ENCODE measurements at places on chromosomes 2 and 18. TPM values are rescaled to one million over a fixed set of nuclear protein-coding genes. Genes with fewer than 3 reads are reported as not detected.

DNA sequence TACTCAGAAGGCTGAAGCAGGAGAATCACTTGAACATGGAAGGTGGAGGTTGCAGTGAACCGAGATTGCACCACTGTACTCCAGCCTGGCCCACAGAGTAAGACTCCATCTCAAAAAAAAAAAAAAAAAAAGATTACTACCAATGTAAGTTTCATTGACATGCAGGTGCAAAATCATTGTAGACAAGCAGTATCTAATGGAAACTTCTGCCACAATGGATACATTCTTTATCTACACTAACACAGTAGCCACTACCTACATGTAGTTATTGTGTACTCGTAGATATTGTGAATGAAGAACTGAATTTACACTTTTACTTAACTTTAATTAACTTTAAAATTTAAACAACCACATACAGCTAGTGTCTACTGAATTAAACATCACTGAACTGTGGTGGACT lies 10.6 kb downstream of the PPP3R1 start:
- H3K27ac ChIP-seq: no peak overlapping the region
- no peaks in the 10 kb centered on the region for H3K27me3 ChIP-seq

- H3K27me3 ChIP-seq: no peaks in the 10 kb centered on the region
- no peaks in the 10 kb centered on the region for H3K4me1 ChIP-seq
- DNase-seq: no peak
Observed at GRCh38 chr2:145374165-145374564, 854.2 kb upstream of the ZEB2 start.

GRCh38 chr2:226187156-226187555 lies 612.5 kb downstream of the IRS1 start:
- peaks cover 6% of the 10 kb centered on the region for H3K27me3 ChIP-seq
- no peaks in the 10 kb centered on the region for H3K36me3 ChIP-seq
- H3K27ac ChIP-seq: no peak overlapping the region
- no peak overlapping the region for H3K4me3 ChIP-seq
- no peaks in the 10 kb centered on the region for H3K4me1 ChIP-seq
- no peak for DNase-seq

- H3K4me1 ChIP-seq: peaks cover 4% of the 10 kb centered on the region
- H3K36me3 ChIP-seq: no peaks in the 10 kb centered on the region
- no peak overlapping the region for H3K27ac ChIP-seq
Observed at GRCh38 chr2:9355270-9355669, 68.1 kb downstream of the ITGB1BP1 start.

GRCh38 chr18:75133721-75134610 lies 75.0 kb downstream of the PTGR3 start:
- H3K4me3 ChIP-seq: no peak overlapping the region
- H3K4me1 ChIP-seq: no peaks in the 10 kb centered on the region
- no peaks in the 10 kb centered on the region for H3K36me3 ChIP-seq

GRCh38 chr2:197296835-197297234 lies 13.7 kb downstream of the ANKRD44 start:
- H3K36me3 ChIP-seq: peaks cover 50% of the 10 kb centered on the region
- peak overlapping the region; percentile 100 for H3K27ac ChIP-seq
- peak overlapping the region; percentile 53 for H3K4me3 ChIP-seq
- DNase-seq: no peak

DNA sequence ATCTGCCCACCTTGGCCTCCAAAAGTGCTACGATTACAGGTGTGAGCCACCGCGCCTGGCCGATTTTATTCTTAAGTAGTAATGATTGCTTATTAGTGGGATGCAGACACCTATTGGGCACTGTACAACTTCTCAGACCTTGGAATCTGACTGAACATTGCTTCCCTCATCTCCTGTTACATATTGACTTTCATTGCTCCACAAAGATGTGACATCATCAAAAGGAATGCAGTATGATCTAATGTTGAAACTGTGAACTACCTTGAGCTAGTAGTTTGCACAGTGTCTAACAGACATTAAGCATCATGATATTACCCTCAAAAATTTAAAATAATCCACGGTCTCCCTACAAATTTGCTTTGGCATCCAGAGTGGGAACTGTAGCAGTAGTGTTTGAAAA lies 109.8 kb upstream of the SIX2 start:
- H3K27ac ChIP-seq: no peak overlapping the region
- no peak overlapping the region for H3K4me3 ChIP-seq
- DNase-seq: no peak
- no peaks in the 10 kb centered on the region for H3K36me3 ChIP-seq
- H3K4me1 ChIP-seq: no peaks in the 10 kb centered on the region

GRCh38 chr2:48346124-48346536 lies 183.8 kb upstream of the STON1 start:
- no peak overlapping the region for H3K4me3 ChIP-seq
- peaks cover 36% of the 10 kb centered on the region for H3K36me3 ChIP-seq
- no peak for DNase-seq
- no peaks in the 10 kb centered on the region for H3K27me3 ChIP-seq
- no peak overlapping the region for H3K27ac ChIP-seq
- H3K4me1 ChIP-seq: peaks cover 41% of the 10 kb centered on the region

GRCh38 chr18:78727057-78727739 lies 252.4 kb upstream of the SALL3 start:
- no peak overlapping the region for H3K27ac ChIP-seq
- DNase-seq: no peak
- no peaks in the 10 kb centered on the region for H3K36me3 ChIP-seq
- no peak overlapping the region for H3K4me3 ChIP-seq

GRCh38 chr2:98601532-98602132 lies 6.7 kb downstream of the COA5 start:
- DNase-seq: no peak
- no peak overlapping the region for H3K27ac ChIP-seq
- H3K36me3 ChIP-seq: peaks cover 20% of the 10 kb centered on the region
- peaks cover 29% of the 10 kb centered on the region for H3K4me1 ChIP-seq

DNA sequence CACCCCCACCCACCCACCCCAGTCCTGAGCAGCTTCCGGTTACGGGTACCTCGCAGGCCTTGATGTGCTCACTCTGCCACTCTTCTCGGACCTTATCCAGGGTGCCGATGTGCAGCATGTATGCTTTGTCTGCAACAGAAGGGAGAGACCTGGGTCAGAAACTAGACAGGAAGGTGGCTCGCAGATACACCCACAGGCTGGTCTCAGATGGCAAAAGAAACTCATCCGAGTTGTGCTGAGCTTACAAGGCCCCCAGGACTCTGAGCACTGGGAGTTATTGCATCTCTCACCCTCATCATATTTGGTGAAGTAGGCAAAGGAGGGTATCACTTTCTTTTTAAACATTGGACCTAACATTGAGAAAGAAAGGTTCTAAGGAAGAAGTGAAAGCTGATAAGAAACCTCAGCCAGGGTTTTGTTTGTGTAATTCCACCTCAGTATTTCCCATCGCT lies 30.6 kb upstream of the EPG5 start:
- no peaks in the 10 kb centered on the region for H3K27me3 ChIP-seq
- H3K27ac ChIP-seq: peak overlapping the region; percentile 72
- peak; percentile 57 for DNase-seq

GRCh38 chr2:72137498-72138010 lies 10.1 kb downstream of the CYP26B1 start:
- no peak overlapping the region for H3K4me3 ChIP-seq
- no peak overlapping the region for H3K27ac ChIP-seq
- DNase-seq: peak; percentile 71

GRCh38 chr2:46816151-46816845 lies 99.3 kb downstream of the MCFD2 start:
- no peak overlapping the region for H3K4me3 ChIP-seq
- H3K27me3 ChIP-seq: peaks cover 4% of the 10 kb centered on the region
- H3K4me1 ChIP-seq: no peaks in the 10 kb centered on the region
- H3K36me3 ChIP-seq: no peaks in the 10 kb centered on the region

- H3K27me3 ChIP-seq: no peaks in the 10 kb centered on the region
- H3K27ac ChIP-seq: no peak overlapping the region
- no peaks in the 10 kb centered on the region for H3K4me1 ChIP-seq
- H3K4me3 ChIP-seq: no peak overlapping the region
Observed at GRCh38 chr2:214471990-214472389, 61.1 kb downstream of the VWC2L start.

DNA sequence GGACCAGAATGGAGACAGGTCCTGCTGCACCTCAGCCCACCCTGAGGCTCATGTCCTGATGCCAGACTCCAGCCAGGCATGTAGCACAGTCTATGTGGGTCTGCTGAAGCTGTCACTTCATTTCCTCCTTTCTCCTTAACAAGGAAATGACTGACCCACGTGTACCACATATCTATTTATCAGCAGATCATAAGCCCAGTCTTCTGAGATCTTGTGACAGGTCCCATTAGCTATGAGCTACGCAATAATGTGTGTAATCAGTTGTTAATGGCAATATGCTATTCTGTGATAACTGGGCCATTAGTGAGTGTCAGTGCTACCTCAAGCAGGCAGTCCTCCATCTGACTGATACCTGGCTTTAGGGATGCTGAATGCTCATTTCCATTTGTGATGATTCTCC lies 615.3 kb downstream of the BCL11A start:
- DNase-seq: no peak
- H3K27ac ChIP-seq: no peak overlapping the region
- no peaks in the 10 kb centered on the region for H3K36me3 ChIP-seq
- no peaks in the 10 kb centered on the region for H3K27me3 ChIP-seq

- peaks cover 49% of the 10 kb centered on the region for H3K36me3 ChIP-seq
- no peak for DNase-seq
- no peak overlapping the region for H3K27ac ChIP-seq
- no peaks in the 10 kb centered on the region for H3K4me1 ChIP-seq
- H3K4me3 ChIP-seq: no peak overlapping the region
Observed at GRCh38 chr2:117958186-117958585, 55.7 kb downstream of the CCDC93 start.

DNA sequence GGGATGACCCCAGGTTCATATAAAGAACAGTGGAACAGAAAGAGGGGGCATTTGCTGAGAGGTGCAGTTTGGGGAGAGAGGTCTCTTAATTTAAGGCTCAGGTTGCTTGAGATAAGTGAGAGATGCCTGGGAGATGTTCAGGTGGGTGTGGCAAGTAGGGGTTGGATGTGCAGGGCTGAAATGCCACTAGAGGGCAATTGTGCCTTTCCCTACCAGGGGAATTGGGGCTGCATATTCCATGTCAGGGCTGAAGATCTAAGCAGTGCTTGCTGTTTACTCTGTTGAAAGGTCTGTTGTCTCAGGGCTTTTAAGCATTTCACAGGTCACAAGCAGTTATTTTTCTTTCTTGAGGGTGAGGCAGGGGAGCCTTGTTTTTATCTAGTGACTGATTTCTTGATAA lies 7.8 kb downstream of the CCDC85A start:
- no peak overlapping the region for H3K27ac ChIP-seq
- no peak overlapping the region for H3K4me3 ChIP-seq
- no peaks in the 10 kb centered on the region for H3K36me3 ChIP-seq
- no peak for DNase-seq

DNA sequence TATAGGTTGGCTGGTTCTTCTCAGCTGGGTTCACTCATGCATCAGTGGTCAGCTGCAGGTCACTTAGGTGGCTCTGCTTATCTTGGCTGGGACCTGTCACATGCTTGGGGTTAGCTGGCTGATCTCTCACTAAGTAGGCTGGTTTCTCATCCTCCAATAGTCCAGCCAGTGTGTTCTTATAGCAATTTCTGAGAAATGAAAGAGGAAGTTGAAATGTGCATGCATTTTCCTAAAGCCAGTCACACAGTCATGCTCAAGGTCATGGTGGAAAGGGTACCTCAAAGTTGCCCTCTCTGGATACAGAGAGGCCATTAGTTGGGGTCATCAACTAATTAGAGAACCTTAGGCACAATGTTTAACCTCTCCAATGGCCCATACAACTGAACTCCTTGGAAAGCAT lies 64.4 kb downstream of the KLHL29 start:
- H3K4me1 ChIP-seq: peaks cover 13% of the 10 kb centered on the region
- DNase-seq: no peak
- H3K36me3 ChIP-seq: no peaks in the 10 kb centered on the region

DNA sequence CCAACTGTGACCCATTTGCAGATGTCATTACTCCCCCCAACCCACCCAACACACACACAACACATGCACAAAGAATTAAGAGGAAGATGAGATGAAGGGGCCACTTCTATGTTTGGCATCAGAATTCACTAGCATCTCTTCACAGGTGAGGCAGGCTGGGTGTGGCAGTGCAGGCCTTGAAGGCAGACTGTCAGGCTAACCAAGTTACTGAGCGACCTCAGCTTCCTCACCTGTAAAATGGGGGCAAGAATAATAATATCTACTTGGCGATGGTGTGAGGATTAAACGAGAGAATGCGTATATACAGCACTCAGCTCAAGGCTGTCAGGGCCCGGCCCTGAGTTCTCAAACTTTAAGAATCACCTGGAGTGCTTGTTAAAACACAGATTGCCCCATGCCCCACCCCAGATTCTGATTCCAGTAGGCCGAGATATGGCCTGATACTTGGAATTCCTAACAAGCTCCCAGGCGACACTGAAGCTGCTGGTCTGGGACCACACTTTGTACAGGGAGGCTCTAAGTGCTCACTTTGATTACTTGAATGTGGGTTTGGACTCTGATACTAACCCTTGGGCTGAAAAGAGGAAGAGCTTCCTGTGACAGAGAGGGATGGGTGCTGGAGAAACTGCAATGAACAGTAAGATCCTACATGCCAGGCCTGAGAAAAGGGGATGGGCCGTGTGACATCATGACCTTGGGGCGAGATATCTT lies 1.1 kb downstream of the ACTG2 start:
- H3K27me3 ChIP-seq: no peaks in the 10 kb centered on the region
- DNase-seq: no peak
- H3K27ac ChIP-seq: no peak overlapping the region
- no peaks in the 10 kb centered on the region for H3K36me3 ChIP-seq
- H3K4me1 ChIP-seq: peaks cover 23% of the 10 kb centered on the region

- peaks cover 4% of the 10 kb centered on the region for H3K27me3 ChIP-seq
- H3K36me3 ChIP-seq: no peaks in the 10 kb centered on the region
Observed at GRCh38 chr2:130287656-130288026, 55.1 kb upstream of the IMP4 start.

- peaks cover 37% of the 10 kb centered on the region for H3K4me1 ChIP-seq
- H3K27ac ChIP-seq: peak overlapping the region; percentile 64
- H3K36me3 ChIP-seq: peaks cover 12% of the 10 kb centered on the region
- H3K4me3 ChIP-seq: peak overlapping the region; percentile 98
Observed at GRCh38 chr2:120251880-120252224, 800 bp upstream of the RALB start.

- DNase-seq: no peak
- no peak overlapping the region for H3K4me3 ChIP-seq
- H3K36me3 ChIP-seq: no peaks in the 10 kb centered on the region
- no peak overlapping the region for H3K27ac ChIP-seq
Observed at GRCh38 chr2:14535156-14535555, 97.4 kb upstream of the LRATD1 start.

KLHL29 gene
- total RNA-seq: 0.88 TPM

CCDC138 gene
- 9.1 TPM for total RNA-seq

RASGRP3 gene
- 1.9 TPM for total RNA-seq

GCG gene
- total RNA-seq: not detected

ASXL2 gene
- total RNA-seq: 37.8 TPM

CARF gene
- 5.2 TPM for total RNA-seq

SCLY gene
- total RNA-seq: 47.9 TPM

RAB27B gene
- total RNA-seq: 0.31 TPM

Measured in activated CD4-positive, alpha-beta memory T cell treated with anti-CD3 and anti-CD28 coated beads for 36 hours (primary cell).